ENCODE measurements at places on chromosomes 11 and 22.

- DNase-seq: no peak
Measured at GRCh38 chr11:12116425-12117032, 6.1 kb downstream of the MICAL2 start.

DNA sequence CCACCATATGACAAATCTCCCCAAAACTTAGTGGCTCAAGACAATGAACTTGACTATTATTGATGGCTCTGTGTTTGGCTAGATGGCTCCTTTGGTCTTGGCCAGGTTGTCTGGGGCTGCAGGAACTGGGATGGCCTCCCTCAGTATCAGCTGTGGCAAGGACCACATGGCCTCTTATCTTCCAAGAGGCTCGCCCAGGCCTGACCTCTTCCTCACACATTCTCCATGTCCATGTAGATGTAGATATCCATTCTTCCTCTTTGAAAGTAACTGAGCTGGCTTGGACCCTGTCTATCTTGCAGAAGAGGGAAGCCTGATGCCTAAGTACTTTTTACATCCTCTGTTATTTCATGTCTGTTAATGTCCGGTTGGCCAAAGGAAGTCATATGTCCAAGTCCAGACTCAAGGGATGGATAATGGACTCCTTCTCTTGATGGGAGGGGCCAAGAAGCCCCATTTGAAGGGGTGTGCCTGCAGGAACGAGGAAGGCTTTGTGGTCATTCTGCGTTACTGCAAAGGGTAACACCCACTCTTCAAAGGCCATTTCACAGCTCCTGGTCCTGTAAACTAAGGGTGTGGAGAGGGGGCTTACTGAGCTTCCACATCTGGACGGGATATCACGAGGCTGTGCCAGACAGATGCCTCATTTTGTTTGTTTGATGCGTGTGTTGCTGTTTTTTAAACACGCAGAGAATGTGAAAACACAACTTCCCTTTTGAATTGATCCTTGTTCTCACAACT, 87.1 kb downstream of the GRIK4 start:
- DNase-seq: no peak

DNA sequence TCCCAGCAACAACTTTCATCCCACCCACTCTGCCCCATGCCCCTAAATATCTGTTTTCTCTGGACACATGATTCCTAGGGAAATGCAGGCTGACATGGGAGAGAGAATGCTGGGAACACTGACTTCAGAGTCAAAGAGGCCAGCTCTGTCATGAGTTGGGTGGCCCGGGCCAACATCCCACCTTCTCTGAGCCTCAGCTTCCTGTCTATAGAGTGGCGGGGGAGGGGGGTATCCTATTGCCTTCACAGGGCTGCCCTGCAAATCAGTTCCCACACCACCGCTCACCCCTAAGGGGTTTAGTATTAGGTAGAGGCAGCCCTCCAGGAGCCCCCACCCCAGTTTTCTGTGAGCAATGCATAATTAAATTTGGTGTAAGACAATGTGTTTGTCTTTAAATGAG, 175.0 kb upstream of the NCAM1 start:
- DNase-seq: no peak

GRCh38 chr11:76234416-76235232, 28.3 kb upstream of the WNT11 start:
- no peak for DNase-seq

DNA sequence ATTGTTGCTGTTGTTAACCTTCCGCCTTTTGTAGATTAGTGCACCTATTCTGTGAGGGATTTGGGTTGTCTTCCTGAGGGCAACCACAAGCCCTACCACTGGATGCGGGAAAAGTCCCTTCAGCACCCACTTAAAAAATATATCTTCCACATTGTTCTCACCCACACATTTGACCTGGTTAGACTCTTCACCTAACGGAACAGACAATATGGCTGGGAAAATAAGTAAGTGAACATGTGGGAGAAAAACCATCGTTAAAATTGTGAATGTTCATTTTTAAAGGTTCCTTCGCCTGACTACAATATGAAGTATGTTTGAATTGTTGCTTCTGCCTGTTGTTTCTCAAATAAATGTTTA, 72.0 kb upstream of the MPEG1 start:
- no peak for DNase-seq

DNA sequence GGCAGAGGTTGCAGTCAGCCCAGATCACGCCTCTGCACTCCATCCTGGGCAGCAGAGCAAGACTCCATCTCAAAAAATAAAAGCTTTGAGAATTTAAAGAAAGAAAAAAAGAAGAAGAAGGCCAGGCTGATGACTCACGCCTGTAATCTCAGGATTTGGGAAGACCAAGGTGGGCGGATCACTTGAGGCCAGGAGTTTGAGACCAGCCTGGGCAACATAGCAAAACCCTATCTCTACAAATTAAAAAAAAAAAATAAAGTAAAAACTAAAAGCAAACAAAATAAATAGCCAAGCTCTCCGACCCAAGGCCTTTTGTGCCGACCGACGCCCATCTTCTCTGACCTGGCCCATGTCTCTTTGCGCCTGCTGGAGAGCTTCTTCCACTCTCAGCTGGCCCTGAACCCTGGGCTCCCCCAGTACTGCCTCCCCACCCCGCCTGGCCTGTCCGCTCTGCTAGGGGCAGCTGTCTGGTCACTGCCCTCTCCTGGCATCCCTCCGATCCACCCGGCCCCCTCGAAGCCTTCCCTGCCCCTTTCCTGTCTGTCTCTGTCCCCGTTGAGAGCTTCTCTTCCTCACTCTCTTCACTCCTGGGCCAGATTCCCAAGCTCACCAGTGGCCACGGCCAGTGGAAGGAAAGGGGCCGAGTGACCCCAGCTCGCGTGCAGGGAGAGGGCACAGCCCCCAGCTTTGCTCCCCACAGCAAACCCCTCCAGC, 4.8 kb upstream of the LSP1 start:
- no peak for DNase-seq
